Renal cortex interstitium (tissue), 15 donors: ENCODE measurements at places on chromosomes 12 and 14. TPM values are rescaled to one million over a fixed set of nuclear protein-coding genes. Genes with fewer than 3 reads are reported as not detected.

DNA sequence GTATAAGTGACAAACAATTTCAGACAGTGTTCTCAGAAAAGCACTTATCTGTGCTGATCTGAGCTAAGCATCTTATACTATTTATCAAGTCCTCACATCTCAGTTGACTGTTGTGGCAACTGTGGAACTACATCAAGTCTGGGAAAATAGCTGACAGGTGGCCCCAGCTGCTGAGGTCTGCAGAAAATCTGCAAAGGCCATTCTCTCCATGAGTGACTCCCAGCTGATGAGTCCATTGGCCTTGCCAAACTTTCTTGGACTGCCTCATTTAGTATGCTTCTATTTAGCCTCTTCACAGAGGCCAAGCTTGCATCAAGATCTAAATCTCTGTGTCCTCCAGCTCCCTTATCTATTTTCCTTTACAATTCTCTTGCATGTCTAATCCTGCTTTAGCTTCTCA is 174.5 kb upstream of the RBM19 start:
- peak; percentile 11 for DNase-seq

DNA sequence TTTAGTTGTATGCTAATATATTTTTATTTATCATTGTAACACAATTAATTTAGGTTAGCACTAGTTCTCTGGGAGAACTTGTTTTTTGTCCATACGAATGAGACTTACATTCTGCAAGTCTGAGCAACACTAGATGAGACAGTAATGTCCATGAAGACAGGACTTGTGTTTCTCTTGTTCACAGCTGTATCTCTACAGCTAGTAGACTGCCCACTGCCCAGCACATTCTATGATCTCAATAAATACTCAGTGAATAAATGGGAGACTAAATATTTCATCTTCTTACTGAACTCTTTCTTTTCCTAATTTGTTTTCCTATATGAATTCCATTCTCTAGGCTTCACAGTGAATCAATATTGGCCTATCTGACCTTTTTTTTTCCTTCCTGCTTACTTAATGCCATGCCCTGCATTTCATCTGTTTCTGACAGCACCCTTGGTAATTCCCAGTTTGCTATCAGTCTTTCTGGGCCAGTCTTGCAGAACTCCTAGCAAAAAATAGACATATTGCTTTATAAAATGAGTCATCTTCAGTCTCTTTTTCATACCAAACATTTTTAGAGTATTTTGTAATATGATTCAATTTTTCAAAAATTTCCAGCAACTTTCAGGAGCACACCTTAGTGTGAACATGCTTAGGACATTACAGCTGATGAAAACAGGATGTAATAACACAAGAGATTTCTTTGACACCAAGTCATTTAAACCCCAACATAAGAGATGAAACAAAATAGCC is 185.5 kb upstream of the ATP2B1 start:
- no peak for DNase-seq

KCNMB4 gene
- 20.7 TPM for polyA plus RNA-seq

SERPINA10 gene
- 0.27 TPM for polyA plus RNA-seq

RPL10L gene
- not detected for polyA plus RNA-seq

GRCh38 chr14:41605550-41606281 is 960 bp upstream of the LRFN5 start:
- no peak for DNase-seq

- peak; percentile 85 for DNase-seq
Observed at GRCh38 chr14:75452900-75453816, 25.3 kb downstream of the JDP2 start.

GRCh38 chr12:64390275-64390851 is at the start of gene C12orf56:
Gene C12orf56, minus strand, starts transcription at chr12:64390758. Its CDS starts 193 bp downstream, at chr12:64390565.
- DNase-seq, result no peak

BORCS5 gene
- 10.3 TPM for polyA plus RNA-seq

- DNase-seq, result no peak
Observed at GRCh38 chr12:109563291-109564284, 9.7 kb downstream of the MMAB start.

DNA sequence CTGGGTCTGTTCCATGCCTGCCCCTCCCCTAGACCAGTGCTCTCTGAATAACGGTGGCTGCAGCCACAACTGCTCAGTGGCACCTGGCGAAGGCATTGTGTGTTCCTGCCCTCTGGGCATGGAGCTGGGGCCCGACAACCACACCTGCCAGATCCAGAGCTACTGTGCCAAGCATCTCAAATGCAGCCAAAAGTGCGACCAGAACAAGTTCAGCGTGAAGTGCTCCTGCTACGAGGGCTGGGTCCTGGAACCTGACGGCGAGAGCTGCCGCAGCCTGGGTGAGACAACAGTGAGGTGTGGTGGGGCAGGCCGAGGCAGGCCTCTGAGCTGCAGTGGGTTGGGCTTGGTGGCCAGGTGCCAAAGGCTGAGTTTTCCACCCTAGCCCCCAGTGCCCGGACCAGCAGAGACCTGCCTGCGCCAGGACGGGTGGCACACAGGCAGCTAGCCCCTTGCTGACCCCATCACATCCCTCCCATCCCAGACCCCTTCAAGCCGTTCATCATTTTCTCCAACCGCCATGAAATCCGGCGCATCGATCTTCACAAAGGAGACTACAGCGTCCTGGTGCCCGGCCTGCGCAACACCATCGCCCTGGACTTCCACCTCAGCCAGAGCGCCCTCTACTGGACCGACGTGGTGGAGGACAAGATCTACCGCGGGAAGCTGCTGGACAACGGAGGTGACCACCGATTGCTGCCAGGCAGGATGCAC is 28.2 kb upstream of the LRP1-AS start:
- DNase-seq, result peak; percentile 52

DNA sequence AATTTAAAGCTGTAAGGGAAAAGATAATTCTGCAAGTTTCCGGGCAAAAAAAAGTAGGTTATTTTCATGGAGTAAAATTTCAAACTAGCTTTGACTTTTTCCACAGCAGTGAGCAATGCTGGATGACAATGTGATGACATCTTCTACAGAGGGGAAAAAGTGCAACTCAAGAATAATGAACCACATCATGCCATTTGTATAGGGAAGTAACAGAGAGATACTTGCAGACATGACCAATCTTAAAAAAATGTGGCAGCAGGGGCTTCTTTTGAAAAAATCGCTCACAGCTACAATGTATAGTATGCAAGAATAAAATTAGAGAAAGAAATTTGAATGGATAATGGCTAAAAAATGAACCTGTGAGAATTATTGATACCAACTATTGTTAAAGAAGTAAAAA is 115.5 kb downstream of the DHRS2 start:
- no peak for DNase-seq

DNA sequence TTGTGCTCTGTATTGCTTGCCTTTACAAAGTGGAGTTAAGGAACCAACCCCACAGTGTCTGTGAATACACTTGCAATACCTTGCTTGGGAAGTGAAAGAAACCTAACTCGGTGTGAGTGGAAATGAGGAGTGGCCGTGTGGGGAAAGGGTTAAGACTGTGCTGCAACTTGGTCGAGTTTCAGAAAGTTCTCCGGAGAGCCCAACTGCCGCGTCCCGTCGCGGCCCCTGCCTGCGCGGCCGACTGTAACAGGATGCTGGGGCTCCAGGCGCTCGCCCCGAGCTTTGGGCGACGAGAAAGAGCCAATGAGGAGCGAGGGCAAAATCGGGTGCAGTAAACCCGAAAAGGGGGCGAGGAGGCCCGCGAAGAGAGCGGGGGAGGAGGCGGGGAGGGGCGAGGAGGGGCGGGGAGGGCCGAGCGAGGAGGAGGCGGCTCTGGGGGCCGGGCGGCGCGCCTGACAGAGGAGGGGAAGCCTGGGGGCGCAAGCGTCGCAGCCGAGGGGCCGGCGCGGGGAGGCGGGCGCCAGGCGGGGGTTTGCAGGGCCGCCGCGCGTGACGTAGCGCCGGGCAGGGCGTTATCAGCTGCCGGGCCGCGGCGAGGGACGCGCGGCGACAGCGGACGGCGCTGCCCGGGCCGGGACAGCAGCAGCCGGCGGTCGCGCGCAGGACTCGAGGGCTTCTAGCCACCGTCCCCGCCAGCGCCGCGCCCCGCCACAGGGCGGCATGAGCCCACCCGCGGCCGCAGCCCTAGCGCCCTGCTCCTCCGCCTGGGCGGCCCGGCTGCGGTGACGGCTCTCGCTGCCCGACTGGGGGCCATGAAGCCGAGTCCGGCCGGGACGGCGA is at the start of gene DACT1:
TSS of gene DACT1 (plus strand) at position 572 of the 840 bp plus-strand sequence. CDS start at position 813, 241 bp downstream.
- DNase-seq, result peak; percentile 68

DNA sequence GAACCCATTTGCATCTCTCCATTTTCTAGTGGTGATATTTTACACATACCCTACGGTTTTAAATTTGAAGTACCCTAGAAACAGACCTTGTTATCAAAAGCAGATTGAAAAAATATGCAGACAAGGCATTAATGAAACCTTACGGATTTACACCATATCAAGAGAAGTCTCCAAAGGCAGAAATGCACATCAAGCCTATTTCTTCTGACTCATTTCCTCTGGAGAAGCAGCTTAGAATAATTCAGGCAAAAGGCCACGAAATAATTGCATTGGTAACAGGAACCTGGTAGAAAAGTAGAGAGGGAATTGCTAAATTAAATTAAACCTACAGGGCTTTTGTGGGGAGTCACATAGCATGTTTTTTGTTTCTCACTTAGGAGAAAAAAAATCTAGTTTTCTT is 34.7 kb downstream of the KICS2 start:
- DNase-seq, result no peak

DNA sequence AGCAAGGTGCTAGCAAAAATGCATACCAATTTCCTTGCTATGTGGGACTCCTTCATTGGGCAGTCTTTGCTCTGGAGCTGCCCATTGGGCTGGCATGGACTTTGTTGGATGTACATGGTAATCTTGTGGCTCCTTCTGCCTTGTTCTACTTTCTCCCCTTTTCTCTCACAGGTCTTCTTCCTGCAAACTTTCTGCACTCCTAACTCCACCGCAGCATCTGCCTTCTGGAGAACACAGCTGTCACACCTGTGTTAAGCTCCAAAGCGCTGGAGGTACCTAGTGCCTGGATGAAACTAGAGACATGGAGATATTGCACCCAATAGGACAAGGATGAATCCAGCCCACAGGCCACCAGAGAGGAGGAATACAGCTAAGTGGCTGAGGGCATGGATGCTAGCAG is 60.7 kb upstream of the CCND2 start:
- DNase-seq, result no peak

TRHDE gene
- polyA plus RNA-seq, result 20.6 TPM

- no peak for DNase-seq
Observed at GRCh38 chr12:98399532-98399931, 115.9 kb upstream of the TMPO start.

JAG2 gene
- polyA plus RNA-seq, result 8.1 TPM

DNA sequence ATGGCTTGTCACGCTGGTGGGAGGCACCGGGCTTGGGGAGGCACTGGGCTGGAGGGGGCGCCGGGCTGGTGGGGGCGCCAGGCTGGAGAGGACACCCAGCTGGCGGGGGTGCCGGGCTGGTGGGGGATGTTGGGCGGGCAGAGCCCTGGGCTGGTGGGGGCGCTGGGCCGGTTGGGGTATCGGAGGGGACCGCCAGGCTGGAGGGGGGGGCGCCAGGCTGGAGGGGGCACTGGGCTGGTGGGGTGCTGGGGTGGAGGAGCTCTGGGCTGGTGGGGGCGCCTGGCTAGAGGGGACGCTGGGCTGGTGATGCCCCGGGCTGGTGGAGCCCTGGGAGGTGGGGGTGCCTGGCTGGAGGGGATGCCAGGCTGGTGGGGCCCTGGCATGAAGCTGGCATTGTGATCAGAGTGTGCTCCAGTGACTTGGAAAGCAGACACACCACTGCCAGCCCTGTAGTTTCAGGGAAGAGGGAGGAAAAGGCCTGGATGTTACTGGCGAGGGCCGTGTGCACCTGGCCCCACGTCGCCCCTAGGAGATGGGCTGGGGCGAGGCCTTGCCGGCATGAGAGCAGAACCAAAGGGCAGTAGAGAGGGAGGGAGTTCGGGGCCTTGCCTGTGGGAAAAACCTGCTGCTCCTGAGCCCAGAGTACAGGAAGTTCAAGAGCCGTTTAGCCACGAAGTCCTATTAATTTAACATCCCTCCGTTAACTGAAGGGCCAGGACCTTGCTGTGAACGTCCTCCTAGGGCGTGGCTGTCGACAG is 13.1 kb downstream of the TEDC1 start:
- no peak for DNase-seq

GRCh38 chr14:103130965-103131364 is 7.7 kb downstream of the TNFAIP2 start:
- no peak for DNase-seq

- no peak for DNase-seq
Observed at GRCh38 chr12:101924618-101925017, 47.2 kb downstream of the DRAM1 start.

DNA sequence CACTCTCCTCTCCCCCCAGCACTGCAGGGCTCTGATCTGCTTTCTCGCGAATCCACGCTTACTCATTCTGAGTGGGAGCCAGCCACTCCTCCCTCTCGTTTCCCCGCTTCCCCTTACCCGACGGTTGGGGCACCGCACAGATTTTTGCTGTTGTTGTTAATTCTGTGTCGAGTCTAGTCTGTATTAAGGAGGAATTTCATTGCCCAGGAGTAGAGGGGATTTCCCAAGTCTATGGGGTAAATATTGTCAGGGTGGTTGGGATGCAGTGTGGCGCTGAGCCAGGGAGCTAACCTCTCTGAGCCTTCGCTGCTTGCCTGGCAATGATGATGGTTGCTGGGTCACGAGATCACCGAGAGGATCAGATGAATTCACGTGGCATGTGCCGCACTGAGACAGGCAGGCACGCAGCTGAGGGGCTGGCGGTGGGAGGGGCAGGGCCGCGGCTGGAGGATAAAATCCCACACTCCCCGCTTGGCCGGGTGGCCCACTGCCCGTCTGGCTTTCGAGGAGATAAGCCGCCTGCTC is 18.5 kb downstream of the NCOR2 start:
- no peak for DNase-seq

KRT84 gene
- polyA plus RNA-seq, result not detected

TAS2R7 gene
- polyA plus RNA-seq, result not detected

- no peak for DNase-seq
Observed at GRCh38 chr12:104234926-104235499, 19.4 kb downstream of the TXNRD1 start.

GRCh38 chr12:53065470-53065869 is 13.7 kb downstream of the SPRYD3 start:
- no peak for DNase-seq

PIANP gene
- 13.0 TPM for polyA plus RNA-seq

KRT82 gene
- polyA plus RNA-seq, result not detected

GRCh38 chr14:99718031-99718810 is 34.1 kb downstream of the CYP46A1 start:
- no peak for DNase-seq

DNA sequence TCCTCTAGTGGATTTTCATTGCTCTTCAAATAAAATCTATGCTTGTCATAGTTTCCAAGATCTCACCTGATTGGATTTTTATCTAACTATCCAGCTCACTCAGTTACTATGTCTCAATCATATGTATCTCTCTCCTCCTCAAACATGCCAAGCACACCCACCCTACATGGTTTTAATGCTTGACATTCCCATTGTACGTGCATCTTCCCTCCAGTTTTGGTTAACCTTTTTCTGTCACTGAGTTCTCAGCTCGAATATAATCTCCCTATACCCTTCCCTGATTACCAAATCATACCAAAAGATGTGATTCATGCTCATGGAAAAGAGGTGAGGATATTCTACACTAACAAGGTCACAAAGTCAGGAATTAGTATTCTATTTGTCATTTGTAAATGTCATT is 12.0 kb upstream of the PTPRQ start:
- no peak for DNase-seq
